ENCODE measurements at places on chromosomes 4 and X.

- peak; percentile 42 for DNase-seq
Observed at GRCh38 chr4:82721819-82722423, 76.7 kb downstream of the SCD5 start.

DNA sequence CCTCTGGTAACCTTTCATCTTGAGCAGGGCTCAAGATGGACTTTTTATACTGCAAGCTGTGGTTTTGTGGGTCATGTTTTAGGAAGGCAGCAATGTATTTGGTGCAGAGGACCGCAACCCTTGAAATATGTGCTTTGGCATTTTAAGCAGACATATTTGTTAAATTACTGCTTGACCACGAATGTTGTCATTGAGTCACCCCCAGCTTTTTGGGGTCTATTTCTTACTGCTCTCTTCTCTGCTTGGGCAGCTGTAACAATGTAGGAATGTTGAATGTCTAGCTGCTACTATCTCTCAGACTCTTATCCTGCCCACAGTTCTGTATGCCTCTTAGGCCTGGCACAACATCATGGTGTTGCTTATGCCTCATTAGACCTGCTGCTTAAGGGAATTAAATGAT, 6.0 kb downstream of the RBPJ start:
- peak; percentile 88 for DNase-seq

GRCh38 chrX:8233091-8233490, 62.0 kb upstream of the VCX2 start:
- DNase-seq: no peak

DNA sequence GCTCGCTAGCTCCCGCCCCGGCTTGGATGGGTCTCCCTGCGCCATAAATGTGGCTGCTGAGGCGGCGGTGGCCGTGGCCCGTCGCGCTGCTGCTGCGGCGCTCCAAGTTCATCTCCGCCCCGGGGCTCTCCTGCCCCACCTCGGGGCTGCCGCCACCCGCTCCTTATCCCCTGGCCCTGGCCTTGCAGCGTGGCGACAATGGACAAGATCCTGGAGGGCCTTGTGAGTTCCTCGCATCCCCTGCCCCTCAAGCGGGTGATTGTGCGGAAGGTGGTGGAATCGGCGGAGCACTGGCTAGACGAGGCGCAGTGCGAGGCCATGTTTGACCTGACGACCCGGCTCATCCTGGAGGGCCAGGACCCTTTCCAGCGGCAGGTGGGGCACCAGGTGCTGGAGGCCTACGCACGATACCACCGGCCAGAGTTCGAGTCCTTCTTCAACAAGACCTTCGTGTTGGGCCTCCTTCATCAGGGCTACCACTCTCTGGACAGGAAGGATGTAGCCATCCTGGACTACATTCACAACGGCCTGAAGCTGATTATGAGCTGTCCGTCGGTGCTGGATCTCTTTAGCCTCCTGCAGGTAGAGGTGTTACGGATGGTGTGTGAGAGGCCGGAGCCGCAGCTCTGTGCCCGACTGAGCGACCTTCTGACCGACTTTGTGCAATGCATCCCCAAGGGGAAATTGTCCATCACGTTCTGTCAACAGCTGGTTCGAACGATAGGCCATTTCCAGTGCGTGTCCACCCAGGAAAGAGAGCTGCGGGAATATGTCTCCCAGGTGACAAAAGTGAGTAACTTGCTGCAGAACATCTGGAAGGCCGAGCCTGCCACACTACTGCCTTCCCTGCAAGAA, 763 bp downstream of the USP38 start:
- peak; percentile 38 for DNase-seq

DNA sequence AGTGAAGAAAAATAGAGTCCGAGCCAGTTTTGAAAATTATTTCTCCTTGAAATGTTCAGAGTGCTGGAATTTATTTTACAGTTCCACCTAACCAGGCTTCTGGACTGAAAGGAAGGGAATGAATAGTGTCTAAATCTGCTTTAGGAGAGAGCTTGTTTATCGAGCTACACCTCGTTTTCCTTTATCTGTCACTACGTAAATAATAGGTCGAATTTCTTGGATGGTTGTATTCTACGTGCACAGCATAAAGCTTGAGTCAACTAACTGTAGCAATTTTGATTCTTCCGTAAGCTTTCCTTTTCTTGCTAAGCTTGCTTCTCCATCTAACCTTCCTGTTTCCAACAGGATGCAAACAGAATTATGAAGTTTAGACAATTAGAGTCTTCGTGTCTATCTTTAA, 48.6 kb downstream of the ADGRL3 start:
- no peak for DNase-seq

DNA sequence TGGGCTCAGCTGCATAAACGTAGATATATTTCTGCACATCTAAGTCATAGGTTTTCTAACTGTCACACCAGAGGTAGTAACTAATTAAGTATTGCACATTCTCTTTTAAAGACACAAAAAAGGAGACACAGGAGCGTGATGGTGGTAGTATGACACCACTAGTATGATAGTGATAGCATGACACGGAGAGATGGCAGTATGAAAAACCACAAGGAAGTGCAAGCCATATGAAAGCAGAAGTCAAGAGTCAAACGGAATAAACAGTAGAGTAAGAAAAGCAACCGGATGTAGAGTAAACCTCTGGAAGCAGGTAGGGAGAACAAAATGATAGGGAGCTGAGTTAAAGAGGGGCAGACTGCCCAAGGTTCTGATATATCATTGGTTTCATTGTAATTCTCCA, 382.2 kb upstream of the INTU start:
- no peak for DNase-seq

GRCh38 chr4:80367737-80368136, 32.2 kb downstream of the CFAP299 start:
- DNase-seq: no peak

DNA sequence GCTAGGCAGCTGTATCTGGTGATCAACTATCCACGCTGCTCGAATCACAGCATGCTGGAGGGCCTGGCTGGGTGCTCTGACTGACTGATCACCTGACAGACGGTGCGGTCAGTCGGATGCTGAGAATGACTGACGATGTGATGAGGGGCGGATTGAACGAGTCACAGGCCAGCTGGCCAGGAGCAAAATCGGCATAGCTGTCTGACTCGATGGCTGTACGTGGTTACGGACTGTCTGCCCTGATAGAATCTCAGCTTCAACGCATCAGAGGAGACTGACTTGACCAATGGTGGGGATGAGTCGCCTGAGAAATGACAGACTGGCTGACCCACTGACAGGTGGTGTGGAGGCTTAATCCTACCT, 1.0 kb upstream of the SUV39H1 start:
- DNase-seq: no peak

- DNase-seq: no peak
Observed at GRCh38 chrX:20230406-20230805, 36.3 kb downstream of the RPS6KA3 start.

- DNase-seq: peak; percentile 67
Observed at GRCh38 chrX:140764401-140764919, 54.9 kb downstream of the LINC00632 start.

GRCh38 chr4:8818063-8818881, 53.4 kb downstream of the HMX1 start:
- no peak for DNase-seq

- DNase-seq: no peak
Observed at GRCh38 chr4:184401397-184402171, 72.8 kb downstream of the IRF2 start.

- DNase-seq: peak; percentile 48
Observed at GRCh38 chr4:170589597-170590191, 499.9 kb upstream of the AADAT start.

DNA sequence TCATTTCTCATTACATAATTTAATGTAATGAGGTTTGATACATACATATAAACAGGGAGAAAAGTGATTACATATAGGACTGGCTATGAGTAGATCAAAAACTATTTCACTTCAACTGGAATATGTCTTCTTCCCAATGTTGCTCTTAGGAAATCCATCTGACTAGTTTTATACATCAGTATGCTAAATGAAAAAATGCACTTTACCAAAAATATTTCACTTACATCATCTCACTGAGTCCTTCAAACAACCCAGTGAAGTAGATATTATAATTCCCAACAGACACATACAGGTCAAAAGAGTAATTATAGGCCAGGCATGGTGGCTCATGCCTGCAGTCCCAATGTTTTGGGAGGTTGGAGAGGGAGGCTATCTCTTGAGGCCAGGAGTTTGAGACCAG, 215.9 kb downstream of the MID1 start:
- DNase-seq: peak; percentile 74

DNA sequence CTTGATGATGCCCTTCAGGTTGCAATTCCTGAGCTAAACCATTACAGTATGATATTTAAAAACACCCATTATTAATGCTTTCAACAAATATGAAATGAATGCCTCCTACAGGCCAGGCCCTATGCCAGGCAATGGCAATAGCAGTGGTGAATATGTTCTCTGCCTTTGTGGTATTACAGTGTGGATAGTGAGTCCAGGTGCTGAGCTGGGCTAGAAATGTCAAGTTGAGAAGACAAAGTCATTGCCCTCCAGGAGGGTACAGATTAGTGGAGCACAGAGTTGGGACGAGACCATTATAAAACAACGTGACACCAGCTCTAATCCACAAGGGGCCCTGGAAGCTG, 81.9 kb downstream of the RBM47 start:
- no peak for DNase-seq

GRCh38 chr4:23957465-23957864, 67.6 kb upstream of the PPARGC1A start:
- DNase-seq: no peak
